Stimulated activated CD4-positive, alpha-beta T cell treated with anti-CD3 and anti-CD28 coated beads, TNF-alpha, amount 100 ng/mL, for 4 hours (primary cell): ENCODE measurements at places on chromosomes 5 and 9.

GRCh38 chr9:121232251-121232650, 30.6 kb upstream of the RAB14 start:
- no peak for DNase-seq

DNA sequence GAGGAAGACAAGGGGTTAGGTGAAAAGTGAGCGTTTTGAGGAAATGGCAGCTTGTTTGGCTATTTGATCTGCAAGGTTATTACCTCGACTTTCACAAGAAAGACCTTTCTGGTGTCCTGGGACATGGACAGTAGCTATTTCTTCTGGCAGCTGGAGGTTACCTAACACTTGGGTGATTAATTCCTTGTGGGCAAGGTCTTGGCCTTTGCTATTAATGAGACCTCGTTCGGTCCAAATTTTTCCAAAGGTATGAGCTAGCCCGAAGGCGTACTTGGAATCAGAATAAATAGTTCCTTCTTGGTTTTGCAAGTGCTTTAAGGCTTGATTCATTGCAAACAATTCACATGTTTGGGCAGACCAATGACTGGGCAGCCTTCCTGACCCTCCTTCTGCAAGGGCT, 4.9 kb downstream of the GTF3C5 start:
- no peak for DNase-seq

DNA sequence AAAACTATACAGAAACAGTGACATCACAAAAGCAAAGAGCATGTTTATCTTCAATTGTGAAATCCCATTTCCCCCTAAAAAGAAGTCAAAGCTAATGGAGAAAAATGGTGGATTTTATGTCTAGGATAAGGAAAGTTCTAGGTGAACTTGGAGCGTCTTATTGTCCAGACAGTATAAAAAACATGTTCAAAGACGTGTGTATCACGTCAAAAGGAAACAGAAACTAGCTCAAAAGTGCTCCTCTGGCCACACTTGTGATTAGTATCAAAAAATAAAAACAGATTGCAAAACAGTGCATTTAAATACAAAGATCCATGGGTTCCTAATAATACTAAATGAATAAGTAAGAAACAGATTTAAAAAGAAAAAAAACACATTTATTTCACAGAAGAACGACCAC, 568.9 kb downstream of the ANXA1 start:
- no peak for DNase-seq

DNA sequence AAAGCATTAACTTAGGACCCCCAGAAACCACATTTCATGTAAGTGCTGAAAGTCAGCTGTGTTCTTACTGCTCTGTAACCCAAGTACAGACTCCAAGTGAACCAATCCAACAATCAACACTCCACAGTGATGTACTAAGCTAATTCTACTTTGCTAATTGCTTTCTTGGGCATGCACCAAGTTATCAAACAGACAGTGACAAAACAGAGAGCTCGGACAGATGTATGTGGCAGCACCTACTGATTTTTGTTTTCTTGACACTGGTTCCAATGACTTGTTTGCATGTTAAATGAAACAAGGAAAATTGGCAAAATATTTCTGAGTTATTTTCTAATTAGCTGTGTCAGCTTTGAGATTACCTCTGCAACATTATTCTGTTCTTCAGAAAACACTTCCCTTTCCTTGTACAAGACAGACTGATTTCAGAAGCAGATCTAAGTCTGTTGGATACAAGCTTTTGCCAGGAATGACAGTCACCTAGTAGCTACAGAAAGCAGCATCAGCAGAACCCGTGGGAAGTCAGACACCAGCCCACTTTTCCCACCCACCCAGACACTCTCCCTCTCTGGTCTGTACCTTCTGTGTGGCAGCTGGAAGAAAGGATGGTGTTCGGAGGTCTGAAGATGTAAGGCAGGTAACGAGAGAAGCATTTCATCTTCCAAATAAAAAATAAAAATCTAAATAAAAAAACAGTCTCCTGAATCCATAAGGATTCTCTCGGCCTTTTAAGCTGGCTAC, 176.7 kb upstream of the PPP2R2B start:
- DNase-seq, result no peak

DNA sequence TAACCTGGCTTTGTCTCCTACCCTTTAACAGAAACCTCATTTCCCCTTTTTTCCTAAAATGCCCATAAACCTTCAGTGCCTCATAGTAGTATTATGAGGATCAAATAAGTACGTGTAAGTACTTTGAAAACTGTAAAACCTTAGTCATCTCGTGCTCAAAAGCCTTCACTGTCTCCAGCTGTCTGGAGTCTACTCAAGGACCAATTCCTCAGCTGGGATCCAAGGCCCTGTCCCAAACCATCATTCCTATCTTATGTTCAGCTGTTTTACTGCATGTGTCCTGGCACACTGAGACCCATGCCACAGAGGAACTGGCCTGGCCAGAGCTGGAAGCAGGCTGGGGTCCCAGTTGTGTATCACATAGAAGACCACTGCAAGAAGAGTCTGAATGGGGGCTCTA, 15.9 kb downstream of the ADAMTSL1 start:
- no peak for DNase-seq

DNA sequence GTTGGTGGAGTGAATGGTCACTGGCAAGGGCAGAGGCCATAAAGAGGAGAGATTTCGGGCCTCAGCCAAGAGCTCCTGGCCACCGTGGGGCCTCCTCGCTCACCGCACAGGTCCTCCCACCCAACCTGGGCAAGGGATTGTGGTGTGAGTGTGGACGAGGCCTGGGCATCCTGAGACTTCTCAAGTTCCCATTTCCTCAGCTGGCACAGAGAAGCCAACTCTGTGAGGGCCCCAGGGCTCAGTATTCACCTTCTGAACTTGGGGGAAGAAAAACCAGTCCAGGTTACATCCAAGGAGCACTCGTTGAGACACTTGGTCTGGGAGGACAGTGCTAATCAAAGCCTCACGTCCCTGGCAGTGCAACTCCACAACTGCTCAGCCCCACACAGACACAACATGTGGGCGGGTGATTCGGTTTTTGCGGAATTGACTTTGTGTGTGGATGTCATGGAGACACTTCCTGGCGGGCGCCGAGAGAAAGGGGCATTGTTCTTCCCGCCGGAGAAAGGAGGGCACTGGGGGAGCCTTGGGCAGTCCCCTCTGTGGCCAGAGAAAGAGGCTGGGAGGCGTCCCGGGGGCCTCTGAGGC, 28.5 kb upstream of the NKD2 start:
- no peak for DNase-seq

DNA sequence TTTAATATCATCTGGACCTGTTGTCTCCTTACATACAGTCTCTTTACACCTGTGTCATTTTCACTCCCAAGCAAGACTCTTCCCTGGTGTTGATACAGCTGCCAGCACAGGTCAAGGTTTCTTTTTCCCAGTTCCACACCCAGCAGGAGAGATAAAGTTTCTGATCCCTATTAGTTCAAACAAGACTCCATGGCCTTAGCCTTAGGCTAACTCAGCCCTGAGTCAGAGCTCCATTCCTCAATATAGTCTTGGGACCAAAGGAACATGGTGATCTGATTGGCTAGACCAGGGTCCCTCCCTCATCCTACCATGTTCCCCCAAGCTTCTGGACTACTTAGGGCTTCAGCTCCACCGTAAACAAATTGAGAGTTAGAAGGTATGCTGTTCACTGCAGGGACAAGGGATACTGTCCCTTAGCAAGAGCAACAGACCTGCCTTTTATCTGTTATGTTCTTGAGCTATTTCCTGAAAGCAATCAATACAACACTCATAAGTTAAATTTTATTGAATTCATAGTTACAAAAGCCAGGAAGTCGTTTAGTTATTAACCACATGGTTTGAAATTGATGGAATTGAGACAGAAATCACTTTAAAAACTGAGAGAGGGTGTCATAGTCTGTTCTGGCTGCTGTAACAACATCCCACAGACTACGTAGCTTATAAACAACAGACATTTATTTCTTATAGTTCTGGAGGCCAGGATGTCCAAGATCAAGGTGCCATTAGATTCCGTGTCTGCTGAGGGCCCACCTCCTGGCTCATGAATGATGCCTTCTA, 20.5 kb downstream of the SLC1A1 start:
- DNase-seq, result no peak

DNA sequence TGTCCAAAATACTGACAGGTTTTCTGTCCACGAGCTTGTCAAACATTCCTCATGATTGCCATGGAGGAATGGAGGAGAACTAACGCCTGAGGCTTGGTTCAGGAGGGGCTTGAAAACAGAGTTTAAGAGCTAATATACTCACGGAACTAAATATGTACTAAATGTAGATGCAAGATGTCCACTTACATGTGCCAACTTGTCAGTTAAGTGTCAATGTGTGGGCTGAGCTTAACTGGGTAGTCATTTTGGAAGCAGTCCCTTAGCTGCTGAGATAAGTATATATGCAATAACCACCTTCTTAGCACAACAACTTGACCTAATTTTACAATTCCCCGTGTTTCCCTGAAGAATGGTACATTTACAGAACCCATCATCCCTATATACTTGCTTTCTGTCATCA, 176.0 kb downstream of the PTPRD start:
- no peak for DNase-seq

GRCh38 chr5:110257971-110258370, 468.5 kb downstream of the TMEM232 start:
- DNase-seq, result no peak

GRCh38 chr5:180553530-180553929, 37.8 kb downstream of the SCGB3A1 start:
- DNase-seq, result no peak

DNA sequence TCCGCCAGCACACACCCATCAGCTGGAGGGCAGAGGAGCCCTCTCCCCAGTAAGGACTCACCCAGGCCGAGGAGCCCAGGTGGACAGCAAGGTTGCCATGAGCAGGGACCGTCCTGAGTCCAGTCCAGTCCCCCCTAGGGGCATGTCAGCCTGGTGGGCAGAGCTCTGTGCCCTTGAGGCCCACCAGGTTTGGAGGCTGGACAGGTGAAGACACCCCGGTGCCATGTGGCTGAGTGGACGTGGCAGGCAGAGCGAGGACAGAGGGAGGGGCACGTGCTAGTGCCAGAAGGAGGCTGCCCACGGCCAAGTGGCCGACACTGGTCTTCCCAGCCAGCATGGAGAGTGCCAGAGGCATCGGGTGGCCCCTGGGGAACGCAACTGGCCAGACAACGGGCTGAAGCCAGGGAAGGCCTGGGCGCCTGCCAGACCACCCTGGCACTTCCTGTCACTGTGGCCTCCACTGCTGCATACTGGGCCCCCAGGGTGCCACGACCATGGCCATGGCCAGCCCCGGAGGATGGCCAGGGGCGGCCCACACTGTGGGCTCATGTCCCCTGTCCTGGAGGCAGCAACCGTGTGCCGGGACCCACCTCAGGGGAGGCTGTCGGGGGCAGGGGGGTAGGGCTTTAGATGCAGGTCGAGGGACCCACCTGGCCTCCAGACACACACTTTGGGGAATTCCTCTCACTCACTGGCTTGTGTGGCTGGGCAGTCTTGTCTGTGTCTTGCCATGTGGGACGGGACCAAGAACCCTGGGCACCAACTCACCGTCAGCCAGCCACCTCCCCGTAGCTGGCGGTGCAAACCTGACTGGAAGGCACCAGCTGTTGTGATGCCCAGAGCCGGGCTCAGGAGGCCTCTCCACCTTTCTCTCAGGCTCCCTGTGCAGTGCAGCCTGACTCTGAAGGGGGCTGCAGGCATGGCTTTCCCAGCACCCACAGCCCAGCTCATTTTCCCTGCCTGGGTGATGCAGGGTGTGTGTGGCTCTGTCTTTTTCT, 42.3 kb upstream of the LPCAT1 start:
- DNase-seq, result no peak

DNA sequence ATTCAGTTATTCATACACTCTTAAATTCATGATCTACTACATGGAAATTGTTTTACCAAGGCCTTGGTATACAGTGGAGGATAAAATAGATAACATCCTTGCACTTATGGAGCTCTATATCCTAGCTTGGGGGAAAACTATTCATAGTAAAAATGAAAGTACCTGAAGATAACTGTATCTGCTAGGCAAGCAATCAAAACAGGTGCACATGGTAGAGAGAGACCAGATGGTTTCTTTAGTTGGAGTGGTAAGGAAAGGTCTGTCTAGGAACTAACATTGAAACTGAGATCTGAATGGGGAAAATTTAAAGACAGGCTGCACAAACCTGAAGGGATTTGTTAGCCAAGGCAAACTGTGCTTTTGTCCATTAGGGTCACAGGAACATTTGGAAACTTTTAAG, 11.1 kb upstream of the SLCO4C1 start:
- no peak for DNase-seq

DNA sequence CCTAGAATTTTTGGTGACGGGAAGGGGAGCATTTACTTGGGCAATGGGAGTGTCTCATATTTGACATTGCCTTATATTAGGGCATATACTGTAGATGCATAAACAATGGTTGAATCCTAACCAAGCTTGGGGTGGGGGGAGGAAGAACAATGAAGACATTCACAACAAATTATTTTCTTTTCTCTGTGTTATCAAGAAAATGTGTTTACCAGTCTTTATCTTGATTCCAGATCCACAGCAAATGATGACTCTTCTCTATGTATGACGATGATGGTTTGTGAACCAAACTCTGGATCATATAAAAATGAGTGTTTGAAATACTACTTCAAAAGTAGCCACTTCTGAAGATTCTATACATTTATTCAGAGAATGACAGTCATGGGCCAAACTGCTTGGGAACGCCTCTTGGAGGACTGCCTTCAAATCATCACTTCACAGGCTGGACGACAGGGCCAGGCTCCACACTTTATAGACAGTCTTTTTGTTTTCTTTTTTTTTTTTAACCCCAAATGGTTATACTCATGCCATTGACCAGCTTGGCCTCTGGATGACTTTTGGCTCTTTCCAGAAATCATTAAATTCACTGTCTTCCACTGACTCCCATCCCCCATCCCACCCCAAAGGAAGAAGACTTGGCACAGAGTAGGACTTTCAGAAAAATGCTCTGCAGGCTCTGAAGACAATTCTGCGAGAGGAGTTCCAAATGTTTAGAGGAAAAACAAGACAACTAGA, 123.8 kb upstream of the LIFR start:
- no peak for DNase-seq

GRCh38 chr9:69696802-69697201, 24.6 kb upstream of the APBA1 start:
- DNase-seq, result no peak

DNA sequence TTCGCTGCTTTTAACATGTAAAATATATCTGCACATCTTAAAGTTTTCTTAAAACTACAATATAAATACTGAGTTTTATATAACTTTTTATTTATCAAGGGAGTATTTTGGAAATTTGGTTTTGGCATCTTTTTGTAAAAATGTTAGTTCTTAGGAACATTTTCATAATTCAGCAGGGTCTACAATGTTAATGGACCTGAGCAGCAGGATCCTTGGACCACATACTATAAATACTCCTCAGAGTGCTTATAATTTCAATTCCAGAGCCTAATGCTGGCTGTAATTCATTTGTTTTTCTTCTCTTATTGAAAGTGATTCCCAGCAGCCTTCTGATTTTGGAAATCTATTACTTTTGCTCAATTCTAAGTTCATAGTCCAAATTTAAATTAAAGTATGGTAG, 1216.2 kb downstream of the MAT2B start:
- no peak for DNase-seq

- DNase-seq, result no peak
Observed at GRCh38 chr9:17003576-17004240, 131.1 kb upstream of the CNTLN start.

- no peak for DNase-seq
Observed at GRCh38 chr5:145825751-145826180, 9.4 kb downstream of the PRELID2 start.

- DNase-seq, result no peak
Observed at GRCh38 chr9:12696931-12697622, 3.9 kb downstream of the TYRP1 start.
